ENCODE measurements at places on chromosomes 16 and 17.

- DNase-seq: no peak
Observed at GRCh38 chr17:64992325-64992802, 64.2 kb downstream of the GNA13 start.

- DNase-seq: no peak
Observed at GRCh38 chr17:8580952-8581658, 49.4 kb downstream of the MYH10 start.

DNA sequence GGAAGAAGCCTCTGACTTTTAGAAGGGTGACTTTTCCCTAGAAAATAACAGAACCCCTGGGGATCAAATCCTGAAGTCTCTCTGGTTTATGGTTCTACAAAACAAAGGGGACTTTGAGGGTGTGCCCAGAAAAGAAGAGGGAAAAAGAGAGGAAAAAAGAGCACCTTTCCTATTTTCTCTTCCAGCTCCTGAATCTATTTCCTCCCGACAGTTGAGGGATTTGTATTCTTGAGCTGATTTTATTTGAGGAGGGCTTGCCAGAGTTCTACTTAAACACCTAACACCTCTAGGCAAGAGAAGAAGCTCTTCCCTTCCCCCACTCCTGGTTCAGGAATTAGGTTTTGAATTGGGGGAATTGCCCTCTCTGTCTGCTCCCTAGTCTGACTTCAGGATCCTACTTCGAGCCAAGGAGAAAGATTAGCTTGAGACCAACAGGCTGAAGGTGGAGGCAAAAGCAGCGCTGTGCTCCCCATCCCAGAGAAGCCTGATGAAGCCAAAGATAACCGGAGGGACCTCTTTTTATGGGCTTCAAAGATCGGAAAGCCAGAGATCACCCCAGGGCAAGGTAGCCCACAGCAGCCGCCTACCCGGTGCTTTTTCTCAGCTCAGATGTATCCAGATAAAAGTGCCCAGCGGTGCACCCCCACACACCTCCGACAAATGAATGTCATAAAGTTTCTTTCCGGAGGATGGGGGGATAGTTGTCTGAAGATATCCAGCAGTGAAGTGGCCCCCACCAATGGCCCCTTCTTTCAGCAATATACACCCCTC lies 796 bp downstream of the HOXB3 start:
- DNase-seq: no peak

DNA sequence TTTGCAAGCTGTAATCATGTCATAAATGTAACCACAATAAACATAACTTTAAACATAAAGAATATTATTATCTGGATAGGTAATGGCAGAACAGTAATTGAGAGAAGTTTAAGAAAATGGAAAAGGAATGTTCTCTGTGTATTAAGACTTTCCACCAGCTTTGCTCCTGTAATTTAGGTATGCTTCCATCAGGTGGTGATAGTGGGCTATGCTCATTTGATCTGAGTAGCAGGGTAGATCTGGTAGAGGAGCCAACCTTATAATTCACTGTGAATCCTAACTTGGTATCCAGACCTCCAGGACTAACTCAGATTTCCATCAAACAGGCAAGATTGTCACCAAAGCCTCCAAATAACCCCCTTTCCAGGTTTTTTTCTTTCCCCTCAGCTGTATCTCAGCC lies 137.9 kb upstream of the ZKSCAN2 start:
- no peak for DNase-seq

DNA sequence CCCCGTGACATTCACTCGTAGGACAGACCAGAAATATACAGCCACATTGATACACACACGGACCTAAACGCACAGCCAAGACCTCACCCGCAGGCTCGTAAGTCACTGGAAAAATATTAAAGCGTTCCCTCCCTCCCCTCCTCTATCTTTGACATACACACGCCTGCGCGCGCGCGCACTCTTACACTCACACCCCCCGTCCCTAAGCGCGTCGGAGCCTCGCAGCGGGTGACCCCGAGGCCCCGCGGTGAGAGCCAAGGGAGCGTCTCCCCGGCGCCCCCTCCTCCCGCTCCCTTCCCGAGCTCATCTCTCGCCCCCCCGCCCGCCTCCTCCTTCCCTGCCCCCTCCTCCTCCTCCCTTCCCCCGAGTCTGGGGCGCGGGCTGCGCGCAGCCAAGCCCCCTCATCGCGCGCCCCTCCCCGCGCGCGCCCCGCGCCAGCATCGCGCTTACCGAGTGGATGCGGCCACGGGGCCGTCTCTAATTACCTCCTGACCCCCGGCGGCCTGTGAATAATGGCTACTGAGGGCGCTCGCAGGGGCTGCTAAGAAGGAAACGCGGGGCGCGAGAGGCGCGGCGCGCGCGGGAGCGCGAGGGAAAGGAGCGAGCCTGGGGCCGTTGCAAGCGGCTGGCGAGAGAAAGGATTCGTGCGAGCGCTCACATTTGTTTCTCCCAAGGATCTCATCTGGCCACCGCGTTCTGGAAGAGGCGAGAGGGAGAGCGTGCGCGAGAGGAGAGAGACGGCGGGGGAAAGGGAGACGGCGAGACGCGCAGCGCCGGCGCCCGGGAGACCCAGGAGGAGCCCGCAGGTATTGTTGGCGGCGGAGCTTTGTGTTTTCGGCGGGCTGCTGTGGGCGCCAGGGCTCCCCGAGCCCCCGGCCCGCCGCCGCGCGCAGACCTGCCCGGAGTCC lies 42.4 kb downstream of the RAI1 start:
- DNase-seq: no peak

GRCh38 chr16:31071861-31072260 lies 2.2 kb downstream of the ZNF668 start:
- no peak for DNase-seq

- peak; percentile 64 for DNase-seq
Observed at GRCh38 chr16:53518550-53519416, 15.8 kb upstream of the AKTIP start.

DNA sequence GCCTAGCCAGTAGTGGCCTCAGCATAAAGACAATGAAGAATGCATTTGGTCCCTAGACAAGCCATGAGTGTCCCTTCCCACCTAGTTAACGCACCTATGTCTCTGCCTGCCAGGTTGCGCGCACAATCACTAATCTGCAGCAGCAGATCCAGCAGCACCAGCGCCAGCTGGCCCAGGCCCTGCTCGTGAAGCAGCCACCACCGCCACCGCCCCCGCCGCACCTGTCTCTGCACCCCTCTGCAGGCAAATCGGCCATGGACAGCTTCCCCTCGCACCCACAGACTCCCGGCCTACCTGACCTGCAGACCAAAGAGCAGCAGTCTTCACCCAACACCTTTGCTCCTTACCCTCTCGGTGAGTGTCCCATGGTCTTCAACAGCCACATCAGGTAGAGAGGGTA lies 41.8 kb downstream of the TMC6 start:
- no peak for DNase-seq

DNA sequence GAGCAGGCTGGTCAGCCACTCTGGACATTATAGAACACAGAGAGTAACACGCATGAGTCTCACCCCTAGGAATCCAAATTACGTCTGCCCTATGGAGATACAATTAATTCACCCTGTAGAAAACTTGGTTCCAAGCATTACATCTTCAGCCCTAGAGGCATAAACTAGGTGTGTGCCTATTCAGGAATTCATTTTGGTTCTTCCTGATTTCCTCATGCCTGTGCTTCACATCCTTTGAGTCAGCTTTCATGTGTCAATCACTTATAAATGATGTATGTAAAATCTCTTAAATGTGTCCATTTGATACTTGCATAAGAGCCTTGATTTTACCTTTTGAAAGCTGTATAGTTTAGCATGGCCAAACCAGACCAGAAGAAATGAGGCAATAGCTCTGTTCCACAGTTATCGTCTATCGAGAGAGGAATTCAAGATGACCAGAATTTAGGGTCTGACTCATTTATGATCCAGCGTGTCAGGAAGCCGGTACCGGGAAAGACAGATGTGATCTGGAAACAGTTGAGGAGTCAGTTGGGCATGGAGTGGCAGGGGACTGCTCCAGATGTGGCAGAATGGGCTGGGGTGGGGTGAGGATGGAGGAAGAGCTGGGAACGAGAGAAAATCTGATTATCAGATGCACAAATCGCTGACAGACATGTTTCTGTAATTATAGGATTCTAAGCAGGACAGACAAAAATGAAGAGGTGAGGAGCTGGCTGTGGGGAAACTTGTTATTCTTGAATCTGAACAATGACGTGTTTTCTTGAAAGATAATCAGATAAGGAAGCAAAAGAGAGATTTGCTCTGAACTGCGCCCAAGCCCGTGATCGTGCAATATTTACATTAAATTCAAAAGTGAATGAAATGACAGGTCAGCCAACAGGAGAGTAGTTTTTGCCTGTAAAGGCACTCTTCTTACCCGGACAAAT lies 76.7 kb downstream of the C16orf95 start:
- no peak for DNase-seq

- peak; percentile 82 for DNase-seq
Observed at GRCh38 chr17:1455797-1456599, at the start of gene CRK. CRK (minus strand) TSS chr17:1456232; CDS start chr17:1456117, 115 bp downstream.

DNA sequence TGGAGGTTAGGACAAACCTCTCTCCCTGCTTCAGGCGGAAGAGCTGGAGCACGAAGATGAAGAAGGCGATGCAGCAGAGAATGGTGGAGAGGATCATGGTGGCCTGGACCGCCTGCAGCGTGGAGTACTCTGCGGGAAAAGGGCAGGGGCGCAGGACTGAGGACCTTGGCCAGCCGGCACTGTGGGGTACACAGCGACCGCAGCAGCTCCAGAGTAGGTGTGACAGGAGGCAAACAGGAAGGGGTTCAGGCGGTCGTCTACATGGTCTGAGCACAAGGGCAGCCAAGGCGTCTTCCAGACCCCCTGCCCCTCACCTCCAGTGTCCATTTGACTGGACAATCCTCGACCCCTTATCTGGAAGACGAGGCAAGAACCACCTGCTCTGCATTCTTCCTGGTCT lies 42.5 kb downstream of the EMP2 start:
- no peak for DNase-seq

DNA sequence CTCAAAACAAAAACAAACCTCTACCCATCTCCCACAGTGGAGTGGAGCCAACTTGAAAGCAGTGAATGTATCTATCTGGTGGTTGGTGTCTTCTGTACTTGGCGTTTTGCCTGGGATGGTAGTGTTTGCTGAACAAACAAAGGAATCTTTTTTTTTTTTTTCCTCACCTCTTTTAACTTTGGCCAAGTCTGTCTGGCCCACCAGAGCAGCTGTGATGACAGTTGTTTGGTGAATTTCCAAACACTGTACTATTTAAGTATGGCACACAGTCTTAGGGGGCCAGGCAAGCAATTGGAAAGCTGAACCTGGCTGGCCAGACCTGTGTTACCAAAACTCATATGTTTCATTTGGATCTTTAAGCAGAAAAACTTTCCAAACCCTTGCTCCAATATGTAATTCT lies 101.8 kb upstream of the CDH13 start:
- DNase-seq: no peak

GRCh38 chr17:61406971-61407911 lies 7.6 kb downstream of the TBX2 start:
- DNase-seq: no peak

DNA sequence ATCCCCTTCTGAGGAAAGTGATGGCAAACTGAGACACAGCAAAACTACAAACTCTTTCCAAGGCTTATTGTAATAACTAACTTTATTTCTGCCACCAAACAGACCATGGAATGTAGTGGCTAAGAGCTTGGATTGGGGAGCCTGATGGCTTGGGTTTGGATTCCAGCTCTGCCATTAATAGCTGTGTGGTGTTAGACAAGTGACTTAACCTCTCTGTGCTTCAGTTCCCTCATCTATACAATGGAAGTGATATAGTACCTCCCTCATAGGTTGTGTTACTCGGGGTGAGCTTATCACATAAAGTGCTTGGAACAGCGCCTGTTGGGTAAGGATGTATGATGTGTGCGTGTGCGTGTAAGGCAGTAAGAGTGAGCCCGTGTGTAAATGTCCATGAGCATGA lies 5.9 kb upstream of the RNF112 start:
- DNase-seq: no peak

GRCh38 chr16:86978445-86979030 lies 338.7 kb downstream of the C16orf95 start:
- no peak for DNase-seq

DNA sequence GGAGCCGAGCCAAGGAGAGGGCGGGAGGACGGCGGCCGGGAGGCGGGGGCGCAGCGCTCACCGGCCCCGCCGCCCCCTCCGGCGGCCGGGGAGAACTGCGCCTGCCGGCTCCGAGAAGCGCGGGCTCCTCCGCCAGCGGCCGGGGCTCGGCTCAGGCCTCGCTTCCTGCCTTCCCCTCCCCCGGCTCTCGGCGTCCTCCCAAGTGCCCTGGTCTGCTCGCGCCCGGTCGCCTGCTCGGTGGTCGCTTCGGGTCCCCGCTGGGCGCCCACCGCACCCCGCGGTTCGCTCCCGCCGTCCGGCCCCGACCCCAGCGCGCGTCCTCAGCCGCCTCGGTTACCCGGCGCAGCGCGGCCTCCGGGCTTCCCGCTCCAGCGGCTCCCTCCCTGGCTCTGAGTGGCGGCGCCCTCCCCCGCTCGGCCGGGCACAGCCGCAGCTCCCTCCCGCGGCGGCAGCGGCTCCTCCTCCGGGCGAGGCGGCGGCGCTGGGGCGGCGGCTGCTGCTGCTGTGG lies 313 bp downstream of the UBTF start:
- peak; percentile 68 for DNase-seq

DNA sequence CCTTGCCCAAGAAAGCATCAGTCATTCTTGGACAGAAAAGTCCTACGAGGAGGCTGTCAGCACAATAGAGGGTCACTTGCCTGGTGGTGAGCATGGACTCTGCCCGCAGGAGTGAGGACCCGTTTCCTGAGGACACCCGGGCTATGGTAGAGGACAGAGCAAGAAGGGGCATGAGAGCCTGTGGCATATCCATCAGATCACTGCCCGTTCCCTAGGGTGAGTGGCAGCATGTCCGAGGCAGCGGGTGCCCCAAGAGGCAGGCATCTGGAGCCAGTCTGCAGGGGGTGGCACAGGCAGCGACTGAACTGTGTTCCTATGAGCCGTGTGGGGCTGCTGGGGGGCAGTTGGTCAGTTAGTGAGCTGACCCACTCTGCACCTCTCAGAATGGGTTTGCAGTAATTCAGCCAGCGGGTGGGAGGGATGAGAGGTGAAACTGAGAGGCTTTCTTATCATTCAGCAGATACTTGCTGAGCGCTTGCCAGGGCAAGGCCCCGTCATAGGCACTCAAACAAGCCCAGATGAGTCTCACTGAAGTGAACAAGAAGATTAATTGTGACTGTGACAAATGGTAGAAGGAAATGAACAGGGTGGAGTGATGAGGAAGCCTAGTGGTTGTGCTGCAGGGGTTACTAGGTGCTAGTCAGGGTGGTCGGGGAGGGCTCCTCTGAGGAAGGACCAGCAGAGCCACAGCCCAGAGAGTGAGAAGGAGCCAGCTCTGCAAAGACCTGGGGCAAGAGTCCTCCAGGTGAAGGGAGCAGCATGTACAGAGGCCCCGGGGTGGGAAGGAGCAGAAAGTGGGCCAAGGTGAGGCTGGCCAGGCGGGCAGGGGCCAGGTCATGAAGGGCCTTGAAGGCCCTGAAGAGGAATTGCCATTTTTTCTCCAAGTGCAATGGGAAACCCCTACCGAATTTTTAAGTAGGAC lies 87.9 kb downstream of the CLEC16A start:
- DNase-seq: no peak

GRCh38 chr17:65011966-65012365 lies 44.6 kb downstream of the GNA13 start:
- DNase-seq: no peak

DNA sequence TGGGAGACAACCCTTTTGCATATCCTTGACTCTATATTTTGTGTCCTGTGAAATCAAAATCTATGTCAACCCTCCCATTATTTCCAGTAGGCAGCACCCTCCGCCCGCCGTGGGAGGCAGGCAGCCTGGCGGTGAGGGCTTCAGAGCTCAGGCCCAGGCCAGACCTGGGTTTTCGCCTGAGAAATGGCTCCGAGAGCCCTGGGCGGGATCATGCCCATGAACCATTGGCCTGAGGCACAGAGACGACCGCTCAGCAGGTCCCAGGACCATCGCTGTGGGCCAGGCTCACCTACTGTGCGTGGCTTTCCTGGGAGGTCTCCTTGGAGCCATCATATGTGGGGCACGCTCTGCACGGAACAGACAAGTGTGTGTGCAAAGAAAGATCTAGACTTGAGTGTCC lies 6.3 kb upstream of the SLC38A8 start:
- no peak for DNase-seq
